8988T (cell line): ENCODE measurements at places on chromosomes 16 and 17.

DNA sequence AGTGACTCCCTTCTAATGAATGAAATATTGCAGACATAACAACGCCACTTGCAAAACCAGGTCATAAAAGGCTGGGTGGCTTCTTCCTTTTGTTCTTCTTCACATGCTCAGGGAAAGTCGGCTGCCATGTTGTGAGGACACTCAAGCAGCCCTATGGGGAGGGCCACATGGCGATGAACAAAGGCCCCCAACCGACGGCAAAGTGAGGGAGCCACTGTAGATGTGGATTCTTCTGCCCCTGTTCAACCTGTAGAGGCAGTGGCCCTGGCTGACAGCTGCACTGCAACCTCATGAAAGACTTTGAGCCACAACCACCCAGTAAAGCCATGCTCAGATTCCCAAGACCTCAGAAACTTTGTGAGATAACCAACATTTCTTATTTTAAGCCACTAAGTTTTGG lies 203.5 kb upstream of the TNRC6C start:
- no peak for DNase-seq

- DNase-seq: no peak
These were observed 24.8 kb downstream of the GINS3 start for GRCh38 chr16:58417035-58417434.

DNA sequence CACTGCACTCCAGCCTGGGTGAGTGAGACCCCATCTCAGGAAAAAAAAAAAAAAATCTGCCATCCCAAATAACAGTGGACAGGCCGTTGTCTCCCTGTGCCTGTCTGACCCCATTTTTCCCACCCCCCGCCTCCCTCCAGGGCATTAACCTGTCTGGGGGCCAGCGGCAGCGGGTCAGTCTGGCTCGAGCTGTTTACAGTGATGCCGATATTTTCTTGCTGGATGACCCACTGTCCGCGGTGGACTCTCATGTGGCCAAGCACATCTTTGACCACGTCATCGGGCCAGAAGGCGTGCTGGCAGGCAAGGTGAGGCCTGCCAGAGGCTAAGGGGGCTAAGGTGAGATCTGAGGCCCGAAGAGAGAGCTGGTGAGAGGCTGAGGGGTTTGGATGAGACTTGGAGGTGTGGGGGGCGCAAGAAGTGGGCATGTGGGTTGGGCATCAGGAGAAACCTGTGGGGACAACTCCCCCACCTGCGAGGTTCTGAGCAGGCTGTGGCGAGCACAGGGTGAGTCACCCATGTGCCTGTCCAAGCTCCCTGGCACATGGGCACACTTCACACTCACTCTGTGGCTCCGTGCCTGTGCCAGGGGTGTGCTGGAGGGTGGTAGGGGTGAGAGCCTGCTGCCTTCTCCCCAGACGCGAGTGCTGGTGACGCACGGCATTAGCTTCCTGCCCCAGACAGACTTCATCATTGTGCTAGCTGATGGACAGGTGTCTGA lies 34.7 kb downstream of the ANKRD40 start:
- DNase-seq: no peak

- no peak for DNase-seq
These were observed 2.6 kb upstream of the CPHXL2 start for GRCh38 chr16:75679366-75679765.

- no peak for DNase-seq
These were observed 506.8 kb upstream of the SOX9 start for GRCh38 chr17:71613996-71614395.
